Stimulated activated CD4-positive, alpha-beta T cell treated with anti-CD3 and anti-CD28 coated beads, Interleukin-15, amount 100 ng/mL, for 24 hours (primary cell): ENCODE measurements at places on chromosomes 13 and 19.

- no peak for DNase-seq
Measured at GRCh38 chr19:16198370-16198651, 600 bp downstream of the AP1M1 start.

- no peak for DNase-seq
Measured at GRCh38 chr13:68976287-68976686, 1131.3 kb upstream of the ATXN8OS start.

DNA sequence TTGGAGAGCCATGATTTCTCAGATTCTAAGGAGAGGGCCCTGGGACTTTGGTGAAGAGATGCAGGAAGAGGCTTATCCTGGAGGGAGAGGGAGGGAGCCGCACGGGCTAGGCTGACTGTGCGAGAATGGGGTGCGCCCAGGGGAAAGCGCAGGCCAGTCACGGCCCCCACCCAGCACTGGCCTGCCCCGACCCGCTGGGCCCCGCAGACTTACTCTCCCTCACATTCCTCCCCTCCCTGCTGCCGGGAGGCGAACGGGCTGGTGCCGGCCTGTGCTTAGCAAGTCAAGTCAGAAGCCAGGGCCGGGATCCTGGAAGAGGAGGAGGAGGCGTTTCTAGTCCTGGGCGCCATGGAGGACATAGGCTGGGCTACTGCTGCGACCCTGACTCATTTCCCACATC lies 120.0 kb downstream of the CRYL1 start:
- DNase-seq = no peak

- no peak for DNase-seq
Measured at GRCh38 chr19:45476304-45476703, 8.5 kb downstream of the FOSB start.

DNA sequence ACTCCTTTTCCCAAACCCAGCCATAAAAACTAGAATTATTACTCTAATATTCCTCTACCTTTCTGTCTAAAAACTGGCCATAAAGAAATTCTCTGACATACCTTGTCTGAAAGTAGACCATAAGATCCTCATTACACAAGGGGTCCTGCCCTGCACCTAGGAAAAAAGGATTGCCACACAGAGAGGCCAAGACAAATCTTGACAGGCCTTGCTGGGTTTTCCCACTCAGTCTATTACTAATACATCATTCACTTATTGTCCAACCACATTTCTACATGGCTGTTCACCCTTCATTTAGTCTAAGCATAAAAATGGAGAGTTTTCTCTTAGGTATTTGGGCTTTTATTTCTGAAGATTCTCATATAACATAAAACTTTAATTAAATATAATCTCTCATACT lies 319.8 kb downstream of the PCDH20 start:
- DNase-seq = no peak

DNA sequence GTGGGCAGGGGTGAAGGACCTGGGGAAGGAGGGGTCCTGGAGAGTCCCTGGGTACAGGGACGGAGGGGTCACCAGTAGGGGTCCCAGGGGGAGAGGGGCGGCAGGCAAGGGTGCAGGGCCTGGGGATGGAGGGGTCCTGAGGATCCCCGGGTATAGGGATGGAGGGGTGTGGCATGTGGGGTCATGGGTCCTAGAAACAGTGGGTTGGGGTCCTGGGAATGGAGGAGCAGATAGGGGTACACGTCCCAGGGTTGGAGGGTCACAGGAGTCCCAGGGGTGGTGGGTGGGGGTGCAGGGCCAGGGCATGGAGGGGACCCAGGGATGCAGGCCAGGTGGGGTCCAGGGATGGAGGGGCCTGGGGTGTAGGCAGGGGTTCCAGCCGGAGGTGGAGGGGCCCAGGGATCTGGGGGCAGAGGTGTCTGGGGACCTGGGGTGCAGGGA lies 1.4 kb downstream of the BTBD2 start:
- DNase-seq = no peak

DNA sequence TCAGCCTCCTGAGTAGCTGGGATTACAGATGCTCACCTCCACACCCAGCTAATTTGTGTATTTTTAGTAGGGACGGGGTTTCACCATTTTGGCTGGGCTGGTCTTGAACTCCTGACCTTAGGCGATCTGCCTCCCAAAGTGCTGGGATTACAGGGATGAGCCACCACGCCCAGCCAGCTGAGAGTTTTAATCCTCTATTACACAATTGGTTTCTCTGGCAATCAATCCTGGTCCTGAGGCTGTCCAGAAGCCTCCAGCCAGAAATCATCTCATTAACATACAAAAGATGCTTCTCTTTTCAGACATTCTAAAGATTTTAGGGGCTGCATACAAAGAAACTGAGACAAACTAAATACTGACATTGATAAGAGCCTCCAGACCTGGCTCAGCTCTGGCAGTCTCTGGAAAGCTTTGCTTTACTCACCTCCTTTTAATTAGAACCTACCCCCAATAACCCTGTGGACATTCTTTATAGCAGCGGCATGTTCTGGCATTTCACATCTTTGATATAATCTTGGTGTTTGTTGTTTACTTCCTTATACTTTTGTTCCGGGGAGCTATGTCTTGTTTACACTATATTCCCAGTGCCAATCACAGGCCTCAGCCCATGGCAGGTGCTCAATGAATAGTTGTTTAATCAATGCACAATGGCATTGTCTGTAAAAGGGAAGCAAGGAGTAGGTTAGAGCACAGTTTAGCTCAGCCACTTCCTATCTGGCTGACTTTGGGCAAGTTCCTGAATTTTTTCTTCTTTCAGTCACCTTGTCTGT lies 4.1 kb upstream of the ZNF724 start:
- DNase-seq = no peak

GRCh38 chr19:10478903-10479384 lies 24.2 kb downstream of the KEAP1 start:
- peak; percentile 89 for DNase-seq

GRCh38 chr19:2171349-2172145 lies 7.8 kb downstream of the DOT1L start:
- DNase-seq = peak; percentile 87

GRCh38 chr13:40652588-40652940 lies 13.9 kb downstream of the FOXO1 start:
- DNase-seq = no peak

GRCh38 chr19:41796901-41797300 lies 514 bp downstream of the CEACAM3 start:
- DNase-seq = no peak

DNA sequence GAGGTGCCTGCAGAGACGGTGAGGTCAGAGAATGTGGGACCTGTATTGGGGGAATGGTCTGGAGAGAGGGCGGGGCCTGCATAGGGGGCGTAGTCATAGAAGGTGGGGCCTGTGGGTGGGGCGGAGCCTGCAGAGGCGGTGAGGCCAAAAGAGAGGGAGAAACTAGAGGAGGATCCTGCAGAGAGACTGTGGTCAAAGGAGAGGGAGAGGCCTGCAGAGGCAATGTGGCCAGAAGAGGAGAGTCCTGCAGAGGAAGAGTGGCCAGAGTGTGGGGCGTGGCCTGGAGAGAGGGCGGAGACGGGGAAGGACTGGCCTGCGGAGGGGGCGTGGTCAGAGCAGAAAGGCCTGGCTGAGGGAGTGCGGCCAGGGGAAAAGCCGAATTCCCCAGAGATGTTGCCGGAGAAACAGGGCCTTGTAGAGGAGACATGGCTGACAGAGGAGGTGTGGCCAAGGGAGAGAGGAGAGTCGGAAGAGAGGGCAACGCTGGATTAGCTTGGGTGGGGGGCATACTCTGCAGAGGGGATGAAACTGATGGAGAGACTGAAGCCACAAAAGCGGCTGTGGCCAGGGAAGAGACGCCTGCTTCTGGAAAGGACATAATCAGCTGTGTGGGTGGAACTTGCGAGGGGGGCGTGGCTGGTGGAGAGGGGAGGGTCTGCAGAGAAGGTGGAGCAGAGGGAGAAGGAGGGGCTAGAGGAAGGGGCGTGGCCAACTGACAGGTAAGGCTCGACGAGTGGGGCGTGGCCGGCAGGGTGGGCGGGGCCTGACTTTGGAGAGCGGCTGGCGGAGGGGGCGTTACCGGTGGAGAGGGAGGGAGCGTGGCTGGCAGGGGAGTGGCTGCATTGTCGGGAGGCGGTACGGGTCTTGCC lies 2.5 kb downstream of the PRR36 start:
- DNase-seq = peak; percentile 89

- DNase-seq = no peak
Measured at GRCh38 chr19:57105976-57106721, 13.6 kb upstream of the USP29 start.

GRCh38 chr19:291561-292280 lies 518 bp upstream of the PLPP2 start:
- DNase-seq = no peak

GRCh38 chr19:39474139-39474620 lies 6.5 kb upstream of the TIMM50 start:
- DNase-seq = peak; percentile 81

DNA sequence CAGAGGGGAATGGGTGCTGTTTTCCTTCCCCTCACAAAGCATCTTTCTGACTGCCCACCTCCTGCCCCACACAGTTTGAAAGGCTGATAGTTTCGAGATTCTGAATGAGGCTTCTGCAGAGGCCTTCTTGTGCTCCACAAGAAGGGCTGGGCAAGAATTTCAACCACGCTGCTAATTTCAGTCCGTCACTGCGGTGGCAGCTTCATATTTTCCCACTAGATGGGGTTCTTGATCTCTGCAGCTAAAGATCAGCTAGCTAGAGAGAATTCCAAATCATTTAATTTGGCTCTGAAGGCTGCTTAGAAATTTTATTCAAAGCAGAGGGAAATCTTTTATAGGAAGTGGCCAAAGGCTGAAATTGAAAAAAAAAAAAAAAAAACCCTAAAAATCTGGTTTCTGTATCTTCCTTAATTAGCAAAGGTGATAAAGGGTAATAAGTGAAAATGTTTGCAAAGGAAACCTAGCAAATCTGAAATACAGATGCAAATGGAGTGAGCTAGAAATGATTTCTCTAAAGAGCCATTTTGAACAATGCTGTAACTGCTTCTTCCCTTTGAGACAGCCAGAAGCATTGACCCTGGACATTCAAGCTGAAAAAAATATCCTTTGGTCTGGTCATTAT lies 38.0 kb upstream of the C13orf42 start:
- DNase-seq = peak; percentile 11

DNA sequence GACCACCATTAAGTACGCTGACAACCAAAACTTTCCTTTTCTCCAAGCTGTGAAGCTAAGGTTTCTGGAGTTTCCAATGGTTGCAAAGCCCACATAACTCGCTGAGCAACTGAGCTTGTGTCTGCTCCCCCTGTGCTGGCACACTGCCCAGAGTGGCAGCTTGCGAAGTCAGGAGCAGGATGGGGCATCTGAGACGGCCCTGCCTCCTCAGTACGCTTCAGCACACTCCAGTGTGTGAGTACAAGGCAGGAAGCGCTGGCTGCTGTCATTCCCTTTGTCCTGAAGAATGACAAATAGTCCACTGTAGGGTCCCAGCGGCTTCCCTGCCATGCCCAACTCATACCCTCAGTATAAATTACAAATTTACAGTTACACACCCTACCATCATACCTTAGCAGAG lies 51.5 kb downstream of the SKA3 start:
- DNase-seq = no peak

DNA sequence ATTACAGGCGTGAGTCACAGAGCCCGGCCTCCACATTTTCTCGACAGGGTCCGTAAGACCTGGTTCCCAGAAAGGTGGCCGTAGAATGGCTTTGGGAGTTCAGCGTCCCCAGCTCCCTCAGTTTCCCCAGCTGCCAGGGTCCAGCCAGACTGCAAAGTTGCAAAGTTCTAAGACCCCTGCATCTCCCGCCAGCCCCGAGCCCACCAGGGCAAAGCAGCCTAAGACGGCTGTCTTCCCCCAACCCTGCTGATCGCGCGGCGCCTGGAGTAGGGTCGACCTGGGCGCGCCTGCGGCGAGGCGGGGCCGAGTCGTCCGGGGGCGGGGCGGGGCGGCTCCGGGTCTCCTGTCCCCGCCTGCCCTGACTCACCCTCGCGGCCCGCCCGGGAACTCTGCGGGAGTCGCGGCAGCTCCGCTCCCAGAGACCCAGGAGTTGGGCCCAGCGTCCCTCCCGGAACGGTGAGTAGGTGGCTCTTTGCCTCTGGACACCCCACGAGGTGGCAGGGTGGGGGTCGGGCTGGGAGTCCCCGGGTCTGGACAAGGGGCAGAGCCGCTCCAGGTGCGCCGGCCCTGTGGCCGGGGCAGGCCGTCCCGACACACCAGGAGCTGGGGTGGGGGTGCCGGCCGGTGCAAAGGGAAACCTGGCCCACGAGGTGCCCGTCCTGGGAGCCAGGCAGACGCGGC lies at the start of gene LRRC8E:
LRRC8E (plus strand) TSS at position 366 of the 681 bp plus-strand sequence. CDS start 7,094 bp downstream, outside the sequence.
- DNase-seq = peak; percentile 76

DNA sequence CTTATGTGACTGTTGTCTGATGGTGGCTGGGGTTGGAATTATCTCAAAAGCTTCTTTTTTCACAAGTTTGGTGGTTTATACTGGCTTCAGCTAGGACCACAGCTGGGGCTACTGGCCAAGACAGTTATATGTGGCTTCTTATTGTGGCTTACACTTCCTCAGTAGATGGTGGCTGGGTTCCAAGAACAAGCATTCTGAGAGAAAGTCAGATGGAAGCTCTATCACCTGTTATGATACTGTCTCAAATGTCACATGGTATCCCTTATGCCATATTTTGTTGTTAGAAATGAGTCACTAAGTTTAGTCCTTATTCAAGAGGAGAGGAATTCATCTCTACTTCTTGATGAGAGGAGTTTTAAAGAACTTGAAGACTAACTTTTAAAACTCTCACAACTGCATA lies 41.6 kb downstream of the NDFIP2 start:
- peak; percentile 24 for DNase-seq

DNA sequence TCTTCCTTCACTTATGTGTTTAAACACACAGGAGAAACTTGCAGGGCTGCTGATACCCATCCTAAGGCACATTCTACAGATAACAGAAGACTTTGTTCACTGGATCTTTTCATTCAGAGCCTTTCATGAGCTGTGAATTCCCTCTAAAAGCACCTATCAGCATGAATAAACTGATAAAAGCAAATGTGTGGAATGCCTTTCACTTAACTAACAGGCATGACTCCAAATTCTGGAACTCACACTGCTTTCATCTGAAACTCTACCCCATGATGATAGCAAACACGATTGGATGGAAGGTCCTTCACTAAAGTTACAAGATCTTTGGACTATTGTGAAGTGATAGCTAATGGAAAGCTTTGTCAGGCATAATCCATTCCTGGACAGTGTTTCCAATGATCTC lies 457.3 kb downstream of the EFNB2 start:
- no peak for DNase-seq

DNA sequence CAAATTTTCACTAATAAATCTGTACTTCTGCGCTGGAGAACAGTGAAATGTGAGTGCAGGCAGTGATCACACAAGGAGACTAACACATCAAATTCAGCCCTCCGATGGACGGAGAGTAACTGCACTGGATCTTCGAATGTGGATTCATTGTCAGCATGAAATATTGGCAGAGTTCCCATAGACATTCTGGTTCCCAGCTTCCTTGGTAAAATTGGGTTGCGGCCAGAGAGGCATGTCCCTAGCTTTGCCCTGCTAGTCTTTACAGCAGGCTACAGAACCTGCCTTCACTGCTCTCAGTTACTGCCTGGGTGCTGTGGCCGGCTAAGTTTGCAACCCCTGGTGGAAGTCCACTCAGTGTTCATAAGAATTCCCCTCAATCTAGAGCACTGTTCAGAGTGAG lies 32.3 kb upstream of the UQCRFS1 start:
- no peak for DNase-seq

DNA sequence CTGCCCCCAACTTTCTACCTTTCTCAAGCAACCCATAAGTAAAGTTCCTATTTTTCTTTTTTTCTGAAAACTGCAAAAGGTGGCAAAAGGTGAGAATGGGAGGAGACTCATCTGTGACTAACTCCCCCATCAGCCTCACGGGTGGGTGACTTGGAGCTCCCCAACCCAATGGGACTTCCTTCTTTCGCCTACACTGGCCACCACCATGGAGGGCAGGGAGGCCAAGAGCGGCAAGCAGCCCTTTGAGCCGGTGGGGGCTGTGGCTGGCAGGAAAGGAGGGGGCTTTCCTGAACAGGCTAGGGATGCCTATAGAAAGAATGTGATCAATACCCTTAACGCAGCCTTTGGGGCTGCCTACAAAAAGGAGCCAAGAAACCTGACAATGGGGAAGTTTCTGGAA lies 16.5 kb downstream of the IRS2 start:
- no peak for DNase-seq
